DMS53 (cell line): ENCODE measurements at places on chromosomes 2 and 18.

DNA sequence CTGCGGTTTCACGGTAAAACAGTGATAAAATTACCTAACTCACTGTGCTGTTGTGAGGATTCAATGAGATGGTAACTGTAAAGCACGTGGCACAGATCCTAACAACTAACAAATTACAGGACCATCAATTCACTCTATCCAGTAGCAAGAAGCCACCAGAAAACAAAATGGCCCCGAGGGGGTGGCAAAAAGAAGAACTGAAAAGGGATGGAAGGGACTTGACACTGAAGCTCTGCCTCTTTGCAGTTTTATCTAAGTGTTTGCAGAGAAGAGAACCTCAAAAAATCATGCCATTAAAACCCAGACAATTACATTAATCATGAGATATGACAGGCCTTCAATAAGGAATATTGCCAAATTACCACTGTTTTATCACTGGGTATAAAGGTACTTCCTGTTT is 46.7 kb downstream of the IRS1 start:
- no peak for DNase-seq

- DNase-seq, result no peak
Measured at GRCh38 chr2:97910403-97911205, 85.1 kb downstream of the TMEM131 start.

- no peak for DNase-seq
Measured at GRCh38 chr2:72992734-72993102, 75.4 kb downstream of the EMX1 start.

DNA sequence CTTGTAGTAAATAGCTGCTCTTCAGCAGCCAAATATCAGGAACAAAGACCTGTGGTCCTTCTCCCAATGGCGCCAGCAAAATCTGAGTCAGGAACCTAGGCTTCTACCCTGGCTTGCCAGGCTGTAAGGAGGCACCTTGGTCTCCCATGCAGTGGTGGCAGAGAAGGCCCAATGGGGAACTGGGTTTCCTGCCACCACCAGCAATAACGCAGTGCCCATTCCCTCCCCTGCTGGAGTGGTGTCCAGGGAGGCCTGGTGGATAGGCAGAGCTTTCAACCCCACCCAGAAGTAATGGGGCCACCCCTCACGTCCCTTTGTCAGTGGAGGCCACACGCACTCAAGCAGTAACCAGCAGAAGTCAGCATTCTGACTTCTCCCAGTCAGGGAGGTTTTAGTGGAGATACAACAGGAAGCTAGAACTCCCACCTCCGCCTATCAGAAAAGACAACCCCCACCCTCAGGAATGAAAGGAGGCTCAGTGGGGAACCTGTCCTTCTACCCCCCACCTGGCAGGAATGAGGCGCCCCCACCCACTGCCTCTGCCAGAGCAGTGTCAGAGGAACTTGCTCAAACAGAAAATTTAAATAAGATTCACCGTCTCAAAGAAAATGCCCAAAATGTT is 132.4 kb downstream of the COPS8 start:
- no peak for DNase-seq

DNA sequence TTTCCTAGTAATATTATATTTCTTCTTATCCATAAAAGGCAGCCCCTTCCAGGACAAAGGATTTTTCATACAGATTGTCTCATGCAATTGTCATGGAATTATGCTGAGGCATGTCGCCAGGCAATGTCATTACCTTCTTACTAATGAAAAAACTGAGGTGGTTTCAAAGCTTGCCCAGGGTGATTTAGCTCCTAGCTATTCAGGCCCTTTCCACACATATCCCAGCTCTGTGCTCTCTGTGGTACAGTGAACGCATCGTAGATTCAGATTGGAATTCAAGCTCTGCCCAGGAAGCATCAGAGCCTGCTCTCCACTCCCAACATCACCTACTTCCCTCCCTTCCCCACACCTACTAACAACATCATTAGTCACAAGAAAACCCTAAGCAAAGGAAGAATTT is 60.1 kb downstream of the ATP8B1 start:
- no peak for DNase-seq

DNA sequence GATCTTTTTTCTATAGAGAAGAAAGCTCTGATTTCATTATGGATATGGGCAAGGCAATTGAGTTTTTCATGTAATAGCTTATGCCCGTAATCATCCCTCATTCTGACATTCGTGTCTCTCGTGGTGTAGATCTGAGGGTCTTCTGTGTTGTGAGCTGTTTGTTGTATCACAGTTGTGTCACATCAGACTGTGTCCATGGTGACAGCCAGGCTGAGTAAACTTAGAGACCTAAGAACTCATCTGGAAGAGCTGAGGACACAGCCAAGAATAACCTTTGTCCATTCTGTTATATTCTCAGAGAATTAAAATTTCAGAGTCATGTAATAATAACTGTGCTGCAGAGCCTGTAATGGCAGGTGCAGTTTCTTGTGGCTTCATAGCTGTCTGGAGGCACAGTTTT is 116.5 kb downstream of the ATP9B start:
- DNase-seq, result no peak

DNA sequence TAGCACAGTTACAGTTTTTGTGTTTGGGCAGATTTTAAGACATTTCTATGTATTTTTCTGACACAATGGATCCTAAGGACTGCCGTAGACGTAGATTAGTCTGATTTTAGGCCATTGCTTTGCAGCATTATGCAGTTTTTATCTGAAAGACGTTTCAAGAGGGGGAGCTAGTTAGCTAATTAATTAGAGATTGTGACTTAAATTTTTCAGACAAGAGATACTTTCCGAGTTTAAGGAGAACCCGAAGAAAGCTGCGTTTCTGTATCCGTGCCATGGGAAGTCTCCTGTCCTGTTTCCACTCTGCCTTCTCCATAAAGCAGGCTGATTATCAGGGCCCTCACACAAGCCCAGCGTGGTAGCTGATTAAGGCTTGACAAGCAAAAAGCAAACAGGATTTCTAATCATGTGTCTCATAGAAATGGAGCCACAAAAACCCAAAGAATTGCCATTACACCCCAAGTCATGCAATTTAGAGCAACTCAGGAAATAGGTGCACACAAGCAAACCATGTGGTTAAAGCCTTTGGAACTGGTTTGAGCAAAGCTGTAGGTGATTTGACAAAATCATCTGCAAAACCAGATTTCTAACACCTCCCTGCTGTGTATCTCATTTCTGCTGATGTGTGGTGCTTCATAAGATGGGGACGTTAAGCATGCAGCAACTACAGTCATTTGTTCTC is 808.1 kb downstream of the RNF144A start:
- no peak for DNase-seq

- peak; percentile 2 for DNase-seq
Measured at GRCh38 chr2:19982268-19982667, 7.6 kb downstream of the WDR35 start.

GRCh38 chr2:218014706-218015585 is 12.2 kb upstream of the TNS1 start:
- no peak for DNase-seq

DNA sequence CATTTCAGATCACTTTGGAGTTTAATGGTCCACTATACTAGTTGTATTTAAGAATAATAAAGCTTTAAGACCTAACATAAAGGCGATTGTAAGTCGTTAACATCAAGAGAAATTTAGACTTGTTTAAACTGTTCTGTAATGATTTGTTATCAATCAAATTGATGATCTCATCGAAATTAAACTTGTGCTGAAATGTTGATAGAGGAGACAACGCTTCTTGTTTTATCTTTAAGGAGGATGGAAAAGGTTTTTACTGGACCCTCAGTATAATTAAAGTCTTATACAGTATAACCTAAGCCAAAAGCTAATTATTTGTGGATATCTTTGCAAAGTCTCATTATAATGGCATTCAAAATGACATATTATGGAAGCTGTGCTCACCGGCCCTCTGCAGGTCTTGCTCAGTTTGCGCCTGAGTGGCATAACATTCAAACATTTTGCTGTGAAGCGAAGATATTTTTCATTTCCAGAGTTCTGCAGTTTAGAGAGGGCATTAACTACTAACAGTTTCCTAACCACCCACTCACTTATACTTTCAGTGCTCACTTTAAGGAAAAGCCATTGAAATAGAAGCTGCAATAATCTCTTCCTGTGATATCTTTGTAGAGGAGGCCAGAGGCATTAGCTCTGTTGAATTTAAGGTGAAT is 1.4 kb upstream of the SERTAD2 start:
- DNase-seq, result peak; percentile 63

GRCh38 chr2:218271865-218272530 is 1.7 kb downstream of the PNKD start:
- DNase-seq, result no peak

DNA sequence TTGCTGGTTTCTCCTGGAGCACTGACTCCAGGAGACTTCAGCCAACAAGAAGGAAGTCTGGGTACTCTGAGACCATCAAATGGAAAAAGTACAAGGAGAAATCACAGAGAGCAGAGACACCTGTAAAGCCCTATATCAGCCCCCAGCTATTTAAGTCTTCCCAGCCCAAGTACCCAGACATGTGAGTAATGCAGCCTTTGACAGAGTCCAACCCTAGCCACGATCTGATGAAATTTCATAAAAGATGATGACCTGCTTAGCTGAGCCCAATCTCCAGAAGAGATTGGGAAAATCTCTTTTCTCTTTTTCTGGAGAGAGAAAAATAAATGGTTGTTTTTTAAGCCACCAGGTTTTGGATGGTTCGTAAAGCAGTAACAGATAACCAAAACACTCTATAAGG is 196.6 kb downstream of the NBAS start:
- no peak for DNase-seq

GRCh38 chr2:3566806-3567205 is 8.3 kb upstream of the RPS7 start:
- DNase-seq, result no peak

GRCh38 chr2:149733936-149734685 is 146.5 kb upstream of the MMADHC start:
- DNase-seq, result no peak

DNA sequence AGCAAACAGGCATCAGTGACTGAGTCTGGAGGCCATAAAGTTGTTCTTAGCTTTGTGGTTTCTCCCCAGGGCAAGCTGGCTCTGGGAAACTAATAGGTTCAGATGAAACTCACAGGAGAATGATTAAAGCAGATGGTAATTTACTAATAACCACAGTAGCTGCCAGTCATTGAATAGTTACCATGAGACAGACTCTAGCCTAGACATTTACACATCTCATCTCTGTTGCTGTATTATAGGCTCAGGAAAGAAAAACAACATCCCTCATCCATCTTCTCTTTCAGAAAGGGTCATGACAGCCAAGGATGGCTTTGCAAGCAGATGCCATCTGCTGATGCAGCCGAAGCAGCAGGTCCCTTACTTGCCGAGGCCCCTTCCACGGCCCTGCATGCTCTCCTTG is 314.0 kb upstream of the ID2 start:
- no peak for DNase-seq

- DNase-seq, result no peak
Measured at GRCh38 chr2:98436734-98437133, 7.9 kb upstream of the INPP4A start.

DNA sequence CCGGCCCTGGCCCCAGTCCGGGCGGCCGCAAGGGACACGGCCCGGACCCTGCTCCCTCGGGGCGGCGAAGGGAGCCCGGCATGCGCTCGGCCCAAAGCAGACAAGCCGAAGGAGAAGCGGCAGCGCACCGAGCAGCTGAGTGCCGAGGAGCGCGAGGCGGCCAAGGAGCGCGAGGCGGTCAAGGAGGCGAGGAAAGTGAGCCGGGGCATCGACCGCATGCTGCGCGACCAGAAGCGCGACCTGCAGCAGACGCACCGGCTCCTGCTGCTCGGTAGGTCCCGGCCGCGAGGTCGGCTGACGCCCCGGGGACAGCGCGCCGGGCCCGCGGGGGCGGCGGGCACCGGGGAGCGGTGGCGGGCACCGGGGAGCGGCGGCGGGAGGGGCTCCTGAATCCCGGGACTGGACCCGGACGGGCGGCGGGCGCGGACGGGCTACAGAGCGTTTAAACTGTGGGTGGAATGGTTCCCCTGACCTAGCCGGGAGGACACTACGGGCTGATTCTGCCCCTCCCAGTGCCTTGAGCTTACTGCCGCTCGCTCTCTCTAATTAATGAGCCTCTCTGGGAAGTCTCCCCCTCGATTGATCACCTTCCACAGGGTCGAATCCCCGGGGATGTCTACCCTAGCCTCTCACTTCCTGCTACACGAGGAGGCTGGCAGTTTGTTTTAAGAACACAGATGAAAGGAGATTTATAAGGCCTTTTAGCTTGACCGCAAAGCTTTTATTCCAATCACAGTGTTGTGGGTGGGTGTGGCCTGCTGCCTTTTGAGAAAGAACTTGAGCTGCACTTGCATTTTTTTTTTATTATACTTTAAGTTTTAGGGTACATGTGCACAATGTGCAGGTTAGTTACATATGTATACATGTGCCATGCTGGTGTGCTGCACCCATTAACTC is 853 bp downstream of the GNAL start:
- DNase-seq, result peak; percentile 77

- DNase-seq, result peak; percentile 86
Measured at GRCh38 chr18:9516437-9517064, 41.2 kb downstream of the RALBP1 start.

DNA sequence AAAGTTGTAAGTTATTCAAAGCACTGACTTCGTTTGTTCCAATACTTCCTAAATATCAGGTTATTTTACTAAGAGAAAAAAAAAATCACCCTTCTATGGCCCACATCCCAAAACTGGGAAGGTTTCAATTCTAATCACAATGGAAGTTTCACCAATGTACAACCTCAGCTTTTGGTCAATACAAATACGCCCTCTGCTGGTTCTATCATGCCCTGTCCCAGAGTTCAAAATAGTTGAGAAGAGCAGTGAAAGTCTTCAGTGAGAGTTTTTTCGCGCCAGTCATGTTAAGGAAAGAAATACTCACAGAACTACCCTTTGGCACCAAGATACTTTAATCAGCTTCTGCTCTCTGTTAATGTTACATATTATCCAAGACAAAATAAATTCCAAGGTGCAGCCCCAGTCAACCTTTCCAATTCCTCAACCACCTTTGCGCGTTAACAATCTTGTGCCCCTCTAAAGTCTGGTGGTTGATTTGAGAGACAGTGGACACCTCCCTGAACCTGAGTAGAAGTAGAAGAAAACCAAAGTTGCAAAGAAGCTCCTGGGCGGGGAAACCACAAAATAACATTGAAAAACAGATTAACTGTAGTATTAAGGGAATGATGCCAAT is 59.9 kb downstream of the SUMO1 start:
- DNase-seq, result peak; percentile 78

- no peak for DNase-seq
Measured at GRCh38 chr2:173970516-173970924, 5.3 kb upstream of the SP3 start.

GRCh38 chr2:4762951-4763376 is 929.2 kb upstream of the SOX11 start:
- peak; percentile 70 for DNase-seq

GRCh38 chr2:234669621-234670020 is 172.7 kb upstream of the ARL4C start:
- DNase-seq, result no peak
